NCI-H2107 (cell line): ENCODE measurements at places on chromosomes 2 and 18.

- DNase-seq, result no peak
Observed at GRCh38 chr18:74869904-74870863, 272.5 kb downstream of the ZNF407 start.

DNA sequence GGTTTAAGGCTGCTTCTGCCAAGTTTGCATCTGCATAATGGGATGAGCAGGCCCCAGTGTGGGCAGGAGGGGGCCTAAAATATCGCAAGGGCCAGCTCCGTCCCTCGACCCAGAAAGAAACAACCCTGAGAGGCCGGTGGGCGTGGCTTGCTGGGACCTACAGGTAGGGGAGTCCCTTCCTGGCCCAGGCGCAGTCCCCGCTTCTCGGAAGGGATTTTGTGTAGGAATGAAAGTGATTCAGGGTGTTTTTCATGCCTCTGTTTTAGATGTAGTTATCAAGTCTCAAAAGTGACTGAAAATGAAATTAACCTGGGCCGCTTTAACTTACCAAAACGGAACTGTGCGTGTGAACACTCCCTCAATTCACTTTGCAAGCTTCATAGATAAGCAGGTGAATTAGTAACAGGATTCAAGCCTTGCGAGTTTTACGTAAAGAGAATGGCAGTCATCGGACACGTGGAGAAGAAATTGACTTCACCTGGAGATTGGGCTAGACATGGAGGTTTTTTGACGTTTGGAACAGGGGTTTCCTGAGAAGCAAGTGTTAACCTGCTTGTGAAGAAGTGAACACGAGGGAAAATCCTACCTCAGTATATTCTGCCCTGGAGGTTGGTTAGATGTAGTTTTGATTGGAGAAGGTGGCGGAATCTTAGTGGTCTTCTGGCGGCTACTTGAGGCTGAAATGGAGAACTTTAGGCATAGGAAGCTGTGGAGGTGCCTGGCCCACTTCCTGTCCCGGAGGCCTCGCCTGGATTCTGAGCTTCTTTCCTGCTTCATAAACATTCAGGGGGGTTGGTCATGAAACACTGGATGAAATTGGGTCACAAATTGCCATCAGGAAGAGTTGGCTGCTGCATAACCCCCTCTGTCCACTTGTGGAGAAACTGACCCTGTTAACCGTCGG lies 1.7 kb downstream of the NCK2 start:
- DNase-seq, result no peak

DNA sequence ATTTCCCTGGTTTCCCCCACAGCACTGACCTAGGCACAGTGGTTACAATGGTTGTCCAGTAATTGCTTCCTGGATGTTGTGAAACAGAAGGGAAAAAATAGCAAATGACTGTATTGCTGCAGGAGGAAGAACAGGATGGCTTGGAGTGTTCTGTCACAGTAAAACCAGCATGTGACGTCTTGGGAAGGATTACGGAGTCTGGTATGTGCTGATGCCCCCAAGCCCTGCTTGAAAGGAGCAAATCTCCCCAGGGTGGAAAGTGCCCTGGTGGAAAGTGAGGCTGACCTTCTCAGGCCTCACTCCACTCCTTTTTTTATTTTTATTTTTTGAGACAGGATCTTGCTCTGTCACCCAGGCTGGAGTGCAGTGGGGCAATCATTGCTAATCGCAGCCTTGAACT lies 7.8 kb downstream of the RAB11FIP5 start:
- no peak for DNase-seq

GRCh38 chr18:63859781-63860475 lies 27.6 kb upstream of the SERPINB2 start:
- no peak for DNase-seq

GRCh38 chr18:77001979-77002378 lies 130.6 kb downstream of the MBP start:
- no peak for DNase-seq

GRCh38 chr2:181008407-181008806 lies 28.0 kb downstream of the UBE2E3 start:
- no peak for DNase-seq

DNA sequence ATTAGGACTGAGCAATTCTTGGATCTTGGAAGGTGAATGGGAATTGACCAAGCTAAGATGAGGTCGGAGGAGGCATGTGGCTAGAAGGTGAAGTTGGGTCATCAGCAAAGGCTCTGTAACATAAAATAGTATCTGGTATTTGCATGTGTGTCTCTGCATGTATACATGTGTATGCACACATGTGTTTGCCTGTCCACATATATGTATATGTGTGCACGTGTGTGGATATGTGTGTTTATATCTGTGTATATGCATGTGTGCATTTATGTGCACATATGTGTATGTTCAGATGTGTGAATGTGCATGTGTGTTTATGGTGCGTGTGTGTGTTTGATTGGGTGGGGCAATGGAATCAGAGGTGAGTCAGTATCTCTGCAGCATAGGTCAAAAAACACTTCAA lies 664.3 kb downstream of the CNTNAP5 start:
- no peak for DNase-seq

- DNase-seq, result no peak
Observed at GRCh38 chr2:159128191-159128590, 158.3 kb downstream of the WDSUB1 start.

DNA sequence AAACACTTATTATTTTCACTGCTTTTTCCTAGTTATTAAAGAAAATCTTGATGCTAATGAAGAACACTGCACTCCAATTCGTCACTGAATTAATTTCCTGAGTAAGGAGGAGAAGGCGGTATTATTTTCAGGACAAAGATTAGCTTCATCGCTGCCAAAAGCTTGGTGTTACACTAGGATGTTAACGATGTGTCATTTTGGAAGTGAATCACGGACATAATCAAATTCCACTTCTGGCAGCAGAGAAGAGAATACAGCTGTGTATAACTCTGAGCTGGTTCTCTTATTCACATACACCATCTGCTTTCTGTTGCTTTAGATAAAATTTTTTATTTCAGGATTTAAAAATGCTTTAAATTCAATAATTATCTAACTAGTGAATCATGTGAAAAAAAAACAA lies 74.1 kb downstream of the SCG2 start:
- DNase-seq, result no peak

GRCh38 chr18:26777351-26778053 lies 88.0 kb downstream of the AQP4 start:
- DNase-seq, result no peak

DNA sequence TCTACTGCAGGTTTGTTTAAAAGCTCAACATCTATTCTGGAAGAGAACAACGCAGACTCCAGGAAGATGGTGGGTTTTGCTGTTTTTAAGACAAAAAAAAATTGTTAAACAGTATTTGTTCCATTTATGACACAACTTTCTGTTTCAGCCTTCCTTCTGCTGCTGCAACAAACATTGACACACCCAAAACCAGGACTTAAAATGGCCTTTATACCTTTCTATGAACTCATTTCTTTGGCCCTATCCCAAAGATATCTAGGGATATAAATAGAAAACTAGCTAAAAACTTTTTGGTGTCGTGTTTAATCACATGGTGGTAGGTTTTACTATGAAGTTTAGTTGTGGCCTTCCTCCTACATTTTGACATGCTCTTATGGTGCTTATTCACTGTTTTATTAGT lies 964 bp upstream of the GALNT3 start:
- no peak for DNase-seq

DNA sequence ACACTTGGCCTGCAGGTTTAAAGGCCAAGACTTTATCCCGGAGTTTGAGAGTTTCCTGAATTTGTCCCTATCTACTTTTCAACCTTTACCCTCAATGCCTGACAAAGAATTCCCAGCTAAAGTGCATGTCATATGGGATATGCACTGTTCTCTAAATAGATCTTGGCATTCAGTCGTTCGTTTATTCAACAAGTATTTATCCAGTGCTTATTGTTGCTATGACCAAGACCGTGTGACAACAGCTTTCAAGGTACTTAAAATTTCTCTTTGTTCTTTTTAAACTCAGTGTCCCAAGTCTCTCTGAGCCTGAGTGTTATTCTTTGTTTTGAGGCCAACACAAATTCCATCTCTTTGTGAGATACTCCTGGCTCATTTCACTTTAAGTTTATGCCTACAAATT lies 133.4 kb downstream of the RGPD3 start:
- DNase-seq, result no peak

DNA sequence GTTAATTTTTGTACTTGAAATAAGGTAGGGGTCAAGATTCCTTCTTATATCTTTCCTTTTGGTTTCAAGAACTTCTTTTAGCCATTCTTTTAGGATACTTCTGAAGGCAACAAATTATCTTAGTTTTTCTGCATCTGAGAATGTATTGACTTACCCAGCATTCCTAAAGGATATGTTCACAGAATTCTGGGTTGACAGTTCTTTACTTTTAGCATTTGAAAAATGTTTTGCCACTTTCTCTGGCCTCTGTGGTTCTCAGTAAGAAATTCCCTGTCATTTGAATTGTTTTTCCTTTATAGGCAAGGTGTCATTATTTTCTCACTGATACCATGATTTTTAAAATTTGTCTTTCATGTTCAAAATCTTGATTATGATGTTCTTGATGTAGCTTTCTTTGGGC lies 162.4 kb downstream of the GALNT1 start:
- no peak for DNase-seq

DNA sequence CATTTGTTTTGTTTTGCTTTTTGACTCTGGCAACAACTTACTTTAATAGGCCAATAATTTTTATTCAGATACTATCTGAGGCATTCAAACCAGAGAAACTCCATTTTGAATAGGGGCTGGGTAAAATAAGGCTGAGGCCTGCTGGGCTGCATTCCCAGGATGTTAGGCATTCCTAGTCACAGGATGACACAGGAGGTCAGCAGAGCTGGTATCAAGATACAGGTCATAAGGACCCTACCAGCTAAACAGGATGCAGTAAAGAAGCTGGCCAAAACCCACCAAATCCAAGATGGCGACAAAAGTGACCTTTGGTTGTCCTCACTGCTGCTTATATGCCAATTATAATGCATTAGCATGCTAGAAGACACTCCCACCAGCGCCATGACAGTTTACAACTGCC lies 102.2 kb upstream of the XPO1 start:
- DNase-seq, result no peak

GRCh38 chr18:48942554-48943261 lies 8.1 kb downstream of the SMAD7 start:
- DNase-seq, result no peak

GRCh38 chr2:213199871-213200270 lies 48.5 kb upstream of the IKZF2 start:
- DNase-seq, result no peak

DNA sequence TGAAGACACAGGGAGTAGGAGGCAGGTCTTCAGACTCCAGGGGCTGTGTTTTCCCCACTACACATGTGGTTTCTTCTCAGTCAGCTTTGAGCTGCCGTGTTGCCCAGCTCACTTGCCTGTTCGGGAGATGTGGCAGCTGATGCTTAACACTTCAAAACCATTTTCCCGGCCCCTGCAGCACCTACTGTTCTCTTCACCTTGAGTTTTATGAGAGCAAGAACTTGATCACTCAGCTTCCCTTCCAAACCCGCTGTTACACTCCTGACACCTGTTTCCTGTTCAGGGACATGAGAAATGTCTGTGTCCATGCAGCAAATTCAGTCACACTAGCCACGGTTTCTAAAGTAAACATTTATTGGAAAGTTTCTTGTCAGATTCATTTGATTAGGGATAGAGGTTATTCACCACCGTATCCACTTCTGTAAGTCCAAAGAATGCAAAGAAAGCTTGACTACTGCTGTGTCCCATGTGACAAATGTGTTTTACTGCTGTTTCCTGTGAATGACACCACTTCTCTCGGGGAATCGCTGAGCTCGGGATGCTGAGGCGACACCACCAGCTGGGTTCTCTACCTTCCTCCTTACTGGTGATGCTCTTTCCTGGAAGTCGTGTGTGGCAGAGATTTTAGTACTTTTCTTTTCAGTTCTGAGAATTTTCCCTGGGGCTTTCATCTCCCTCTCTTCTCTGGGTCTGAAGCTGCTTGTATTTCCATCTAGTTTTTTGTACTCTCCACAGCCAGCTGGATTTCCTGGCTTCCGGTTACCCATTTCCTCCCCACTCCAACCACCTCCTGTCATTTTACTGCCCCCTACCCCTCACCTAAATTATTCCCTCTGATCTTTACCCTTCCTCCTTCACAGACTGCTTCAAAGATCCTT lies 91.7 kb downstream of the KLF7 start:
- peak; percentile 28 for DNase-seq

DNA sequence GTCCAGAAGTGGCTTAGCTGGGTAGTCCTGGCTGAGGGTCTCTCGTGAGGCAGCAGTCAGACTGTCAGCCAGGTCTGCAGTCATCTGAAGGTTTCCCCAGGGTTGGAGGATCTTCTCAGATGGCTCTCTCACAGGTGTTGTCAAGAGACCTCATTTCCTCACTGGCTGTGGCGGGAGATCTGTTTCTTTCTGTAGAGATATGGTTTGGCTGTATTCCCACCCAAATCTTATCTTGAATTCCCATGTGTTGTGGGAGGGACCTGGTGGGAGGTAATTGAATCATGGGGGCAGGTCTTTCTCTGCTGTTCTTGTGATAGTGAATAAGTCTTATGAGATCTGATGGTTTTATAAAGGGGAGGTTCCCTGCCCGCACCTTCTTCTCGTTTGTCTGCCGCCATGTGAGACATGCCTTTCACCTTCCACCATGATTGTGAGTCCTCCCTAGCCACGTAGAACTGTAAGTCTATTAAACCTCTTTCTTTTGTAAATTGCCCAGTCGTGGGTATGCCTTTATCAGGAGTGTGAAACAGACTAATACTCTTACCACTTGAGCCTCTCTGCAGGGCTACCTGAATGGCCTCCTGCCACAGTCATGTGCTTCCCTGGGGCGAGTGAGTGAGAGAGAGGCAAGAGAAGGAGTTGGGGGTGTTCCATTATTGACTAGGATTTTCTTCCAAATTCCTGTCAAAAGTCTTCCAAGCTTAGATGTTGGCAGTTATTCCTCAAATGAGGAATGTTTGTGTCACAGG lies 23.6 kb downstream of the MALT1 start:
- no peak for DNase-seq

DNA sequence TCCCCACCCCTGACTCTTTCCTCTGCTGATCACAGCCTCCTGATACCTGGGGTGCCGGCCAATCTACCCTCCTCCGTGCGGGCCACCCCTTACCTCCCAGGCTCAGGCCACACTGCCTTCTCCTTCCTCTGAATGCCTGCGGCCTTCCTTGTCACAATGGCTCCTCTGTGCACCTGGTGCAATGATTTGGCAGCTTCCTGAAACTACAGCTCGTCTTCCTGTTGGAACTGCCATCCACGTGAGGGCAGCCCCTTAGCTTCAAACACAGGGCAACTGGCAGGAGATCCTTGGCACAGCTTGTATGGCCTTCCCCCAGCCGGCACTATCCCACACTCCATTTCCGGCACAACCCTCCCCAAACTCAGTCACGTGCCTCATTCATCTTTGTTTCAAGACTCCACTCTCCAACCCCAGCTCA lies 69.0 kb downstream of the STPG4 start:
- DNase-seq, result no peak

DNA sequence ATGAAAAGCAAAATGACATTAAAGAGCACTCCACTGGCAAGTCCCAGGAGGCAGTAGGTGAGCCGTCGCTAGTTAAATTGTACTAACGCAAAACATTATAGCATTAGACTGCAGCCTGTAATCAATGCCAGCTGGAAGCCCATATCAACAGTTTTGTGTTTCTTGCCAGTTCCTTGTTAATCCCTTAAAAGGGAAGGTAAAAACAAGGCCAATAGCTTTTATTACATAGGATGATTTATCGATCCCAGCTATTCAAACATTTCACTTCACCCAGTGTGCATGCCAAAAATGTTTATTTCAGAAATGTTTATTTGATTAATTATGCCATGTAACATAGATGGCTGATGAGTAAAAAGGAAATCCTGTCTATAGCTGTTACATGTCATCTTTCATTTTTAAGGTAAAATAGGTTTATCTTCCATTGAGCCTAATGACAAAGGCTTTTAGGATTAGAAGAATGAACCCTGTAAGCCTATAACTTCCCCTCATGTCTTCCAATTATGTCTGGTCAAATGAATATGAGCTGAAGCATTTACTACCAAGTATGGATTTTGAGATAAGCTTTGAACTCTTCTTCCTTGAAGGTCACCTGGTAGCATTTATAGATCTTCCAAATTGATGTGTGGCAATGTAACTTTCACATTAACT lies 591.2 kb downstream of the RNF144A start:
- no peak for DNase-seq
